ENCODE measurements at places on chromosomes 16 and 17.

DNA sequence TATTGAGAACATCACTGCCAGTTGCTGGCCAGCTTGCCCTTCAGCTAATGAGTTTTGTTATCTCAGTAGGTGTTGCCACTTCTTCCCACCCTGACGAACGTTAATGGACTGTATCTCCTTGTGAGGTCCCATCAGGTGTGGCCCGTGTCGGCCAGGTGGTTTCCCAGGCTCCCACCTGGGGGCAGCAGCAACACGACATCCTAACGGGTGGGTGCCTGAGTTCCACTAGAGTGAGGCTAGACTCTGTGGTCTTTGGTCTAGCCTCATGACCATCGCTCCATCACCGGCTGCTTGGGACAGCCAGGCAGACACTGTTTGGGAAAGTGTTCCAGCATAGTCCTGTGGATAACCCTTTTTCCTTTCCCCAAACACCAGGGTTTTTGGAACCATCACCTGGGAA is 45.6 kb upstream of the LCMT1 start:
- DNase-seq = no peak

DNA sequence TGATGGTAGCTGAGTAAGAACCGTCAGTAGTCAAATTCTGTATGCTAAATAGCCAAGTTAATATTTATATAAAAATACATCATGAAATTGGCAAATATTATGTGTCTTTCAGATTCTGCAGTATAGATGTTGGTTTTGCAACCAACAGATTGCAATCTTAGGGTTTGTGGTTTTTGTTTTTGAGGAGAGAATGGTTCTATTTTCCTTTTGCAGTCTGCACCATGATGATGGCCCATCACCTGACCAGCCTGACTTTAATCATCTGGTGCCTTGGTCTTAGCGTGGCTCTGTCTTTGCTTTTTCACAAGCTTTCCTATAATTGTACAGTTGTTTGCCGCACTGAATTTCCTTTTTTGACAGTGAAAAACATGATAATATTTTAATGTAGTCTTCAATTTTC is 50.7 kb downstream of the NUP93 start:
- peak; percentile 29 for DNase-seq

GRCh38 chr16:58389724-58390123 is 2.5 kb upstream of the GINS3 start:
- DNase-seq = no peak

- no peak for DNase-seq
Observed at GRCh38 chr17:78581304-78581703, 4.1 kb upstream of the DNAH17 start.

GRCh38 chr16:85656351-85657266 is 32.1 kb downstream of the GINS2 start:
- no peak for DNase-seq

GRCh38 chr16:66905633-66906539 is 12.8 kb downstream of the CDH16 start:
- DNase-seq = no peak

All from suppressor macrophage treated with lipopolysaccharide for 1 hour (primary cell).